ENCODE measurements at places on chromosomes 3 and 15.

- no peak for DNase-seq
Observed at GRCh38 chr3:66644549-66644948, 143.7 kb upstream of the LRIG1 start.

- DNase-seq: no peak
Observed at GRCh38 chr3:11172096-11172690, 17.9 kb downstream of the HRH1 start.

DNA sequence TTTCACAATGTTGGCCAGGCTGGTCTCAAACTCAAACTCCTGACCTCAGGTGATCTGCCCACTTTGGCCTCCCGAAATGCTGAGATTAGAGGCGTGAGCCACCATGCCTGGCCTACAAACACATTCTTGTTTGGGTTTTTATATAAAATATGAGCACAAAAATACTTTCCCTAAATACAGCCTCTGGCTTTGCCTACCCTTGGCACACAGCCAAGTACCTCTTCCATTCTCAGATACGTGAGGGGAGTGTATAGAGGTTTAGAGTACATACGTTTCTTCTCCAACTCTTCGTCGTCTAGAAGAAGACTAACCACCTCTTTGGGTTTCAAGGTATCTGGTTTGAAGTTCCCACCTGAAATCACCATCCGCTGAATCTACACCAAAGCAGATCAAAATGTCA, 33.5 kb downstream of the CHAC1 start:
- DNase-seq: no peak

- no peak for DNase-seq
Observed at GRCh38 chr15:98938105-98938417, 69.5 kb downstream of the PGPEP1L start.

DNA sequence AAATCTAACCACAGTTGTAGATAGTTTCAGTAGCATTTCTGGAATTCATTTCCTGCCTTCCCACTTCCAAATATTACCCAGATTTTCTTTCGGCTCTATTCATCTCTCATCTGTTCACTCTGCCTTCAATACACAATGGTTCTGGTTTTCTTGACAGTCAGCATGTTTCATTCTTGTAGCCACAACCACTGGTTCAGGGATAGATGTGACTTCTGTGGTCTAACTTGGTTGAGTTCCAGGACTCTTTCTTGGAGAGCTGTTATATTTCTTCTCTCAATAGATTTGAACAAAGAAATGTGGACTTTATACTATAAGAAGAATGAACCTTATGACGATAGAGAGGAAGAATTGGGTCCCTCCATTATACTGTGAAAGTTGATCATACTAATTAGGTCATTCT, 228.8 kb downstream of the NSUN3 start:
- no peak for DNase-seq

DNA sequence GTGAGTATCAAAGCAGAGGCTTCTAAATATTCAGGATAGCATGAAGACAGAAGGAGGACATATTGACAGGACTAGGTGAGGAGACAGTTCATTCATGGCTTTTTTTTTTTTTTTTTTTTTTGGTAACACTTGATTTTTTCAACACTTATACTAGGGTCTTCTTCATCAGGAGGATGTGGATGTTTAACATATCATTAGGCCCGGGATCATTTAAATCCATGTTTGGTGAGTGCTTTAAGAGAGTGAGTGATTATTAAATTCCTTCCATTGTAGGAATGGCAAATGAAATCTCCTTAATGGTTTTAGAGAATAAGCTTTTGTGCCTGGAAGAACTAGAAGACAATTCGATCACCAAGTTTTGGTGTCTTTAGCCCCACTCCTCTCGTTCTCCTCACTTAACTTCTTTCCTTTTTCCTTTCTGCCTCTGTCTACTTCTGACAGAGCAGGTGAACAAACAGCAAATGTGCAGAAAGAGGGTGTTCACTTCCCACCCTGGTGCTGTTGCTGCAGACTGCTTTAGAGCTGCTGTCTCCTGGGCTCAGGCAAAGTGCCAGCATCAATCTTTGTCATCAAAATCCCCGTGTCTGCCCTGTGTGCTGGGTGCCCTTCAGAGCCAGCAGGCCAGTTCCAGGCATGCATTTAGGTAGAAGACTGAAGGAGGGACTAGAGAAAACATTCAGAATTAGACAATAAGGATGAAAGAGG, 35.6 kb upstream of the RAB11A start:
- no peak for DNase-seq

DNA sequence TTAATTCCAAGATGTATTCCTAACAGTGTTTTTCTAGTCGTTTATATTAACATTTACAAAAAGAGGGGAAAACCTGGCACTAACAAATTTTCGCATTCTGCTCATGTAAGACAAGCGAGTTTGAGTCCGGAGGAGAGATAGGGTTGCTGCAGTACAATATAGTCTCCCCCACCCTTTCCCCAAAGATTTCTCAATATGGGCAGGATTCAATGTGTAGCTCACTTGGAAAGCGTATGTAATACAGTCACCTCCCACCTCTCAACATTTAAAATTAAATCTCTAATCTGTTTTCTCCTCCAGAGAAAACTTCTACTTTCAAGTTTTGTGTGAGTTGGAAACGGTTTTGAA, 57.9 kb downstream of the CMSS1 start:
- DNase-seq: no peak

DNA sequence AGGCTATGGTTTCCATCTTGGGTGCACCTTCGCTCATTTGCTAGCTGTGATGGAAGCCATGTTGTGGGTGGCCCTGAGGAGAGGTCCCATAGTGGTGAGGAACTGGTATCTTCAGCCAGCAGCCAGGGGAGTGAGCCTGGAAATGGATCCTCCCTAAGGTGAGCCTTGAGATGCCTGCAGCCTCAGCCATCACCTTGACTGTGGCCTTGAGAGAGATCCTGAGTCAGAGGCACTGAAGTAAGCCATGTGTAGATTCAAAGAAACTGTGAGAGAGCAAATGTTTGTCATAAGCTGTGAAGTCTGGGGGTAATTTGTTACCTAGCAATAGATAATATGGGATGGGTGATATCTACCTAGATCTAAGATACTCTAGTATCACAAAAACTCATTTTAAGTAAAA, 105.3 kb downstream of the SNRK start:
- no peak for DNase-seq

DNA sequence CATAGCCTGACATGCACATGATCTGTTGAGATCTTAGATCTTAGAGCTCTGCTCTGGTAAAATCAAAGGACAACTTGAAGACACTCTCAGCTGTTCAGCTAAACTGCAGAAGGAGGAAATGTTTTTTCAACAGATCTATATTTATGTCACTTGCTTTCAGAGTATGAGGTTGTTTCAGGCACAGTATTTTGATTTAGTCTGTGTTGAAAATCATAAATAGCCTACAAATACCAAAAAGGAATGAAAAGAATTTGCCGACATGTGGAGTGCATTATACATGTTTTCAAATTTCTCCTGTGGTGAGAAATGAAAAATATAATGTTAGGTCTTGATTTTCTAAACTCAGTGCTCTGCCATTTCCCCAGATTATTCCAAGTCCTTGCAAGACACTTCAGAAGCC, 1118.4 kb downstream of the TBL1XR1 start:
- no peak for DNase-seq

DNA sequence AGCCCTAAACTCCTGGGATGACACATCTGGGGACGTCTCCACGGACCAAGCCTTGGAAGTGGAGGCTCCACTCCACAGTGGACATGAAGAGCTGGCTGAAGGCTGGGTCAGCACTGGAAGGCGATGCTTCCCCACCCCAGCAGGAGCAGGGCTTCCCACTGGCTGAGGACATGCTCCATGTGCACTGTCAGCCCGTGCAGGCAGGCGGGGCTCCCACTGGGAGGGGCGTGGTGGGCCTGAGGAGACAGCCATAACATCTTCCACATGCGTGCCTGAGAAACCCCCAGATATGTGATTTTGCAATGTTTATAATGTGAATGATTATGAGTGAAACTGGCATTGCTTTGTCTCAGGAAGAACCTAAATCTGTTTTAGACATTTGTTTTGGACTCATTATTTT, 231.3 kb downstream of the KLF13 start:
- no peak for DNase-seq

- peak; percentile 27 for DNase-seq
Observed at GRCh38 chr15:71114887-71115566, at the start of gene THSD4. THSD4 (plus strand) TSS chr15:71115471.

GRCh38 chr15:70633103-70633831, 130.1 kb downstream of the UACA start:
- no peak for DNase-seq

GRCh38 chr3:123949641-123950040, 11.4 kb downstream of the CCDC14 start:
- no peak for DNase-seq

DNA sequence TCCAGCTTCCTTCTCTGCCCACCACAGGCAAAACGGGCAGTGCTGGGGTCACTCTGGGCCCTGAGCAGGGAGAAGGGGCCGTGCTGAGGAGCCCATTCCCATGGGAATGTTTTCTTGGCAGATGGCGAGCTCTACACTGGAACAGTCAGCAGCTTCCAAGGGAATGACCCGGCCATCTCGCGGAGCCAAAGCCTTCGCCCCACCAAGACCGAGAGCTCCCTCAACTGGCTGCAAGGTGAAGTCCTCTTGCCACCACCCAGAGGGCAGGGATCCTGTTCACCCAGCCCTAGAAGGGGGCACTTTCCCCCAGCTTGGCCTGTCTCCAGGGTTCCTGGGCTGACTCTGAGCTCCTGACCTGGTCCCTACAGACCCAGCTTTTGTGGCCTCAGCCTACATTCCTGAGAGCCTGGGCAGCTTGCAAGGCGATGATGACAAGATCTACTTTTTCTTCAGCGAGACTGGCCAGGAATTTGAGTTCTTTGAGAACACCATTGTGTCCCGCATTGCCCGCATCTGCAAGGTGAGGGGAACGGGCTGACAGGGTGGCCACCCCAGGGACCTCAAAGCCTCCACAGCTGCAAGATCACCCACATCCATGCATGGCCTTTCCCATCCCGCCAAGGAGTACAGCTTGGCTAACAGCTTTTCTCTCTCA, 12.4 kb downstream of the CIB1 start:
- no peak for DNase-seq

DNA sequence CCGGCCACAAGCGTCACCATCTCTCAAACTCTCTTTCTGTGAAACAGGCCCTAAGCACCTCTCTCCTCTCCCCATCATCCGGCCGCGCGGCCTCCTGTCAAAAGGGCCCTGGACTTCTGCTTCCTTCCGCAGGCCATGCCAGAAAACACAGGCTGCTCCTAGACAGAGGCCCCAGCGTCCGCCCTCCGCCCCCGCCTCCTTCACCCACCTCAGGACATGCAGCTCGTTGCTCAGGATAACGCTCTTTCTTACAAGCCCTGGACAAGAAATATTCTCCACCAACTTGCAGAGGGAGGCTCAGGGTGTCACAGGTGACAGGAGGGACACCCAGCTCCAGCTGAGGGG, 212.0 kb downstream of the XXYLT1 start:
- no peak for DNase-seq

- no peak for DNase-seq
Observed at GRCh38 chr3:158863247-158863646, 61.4 kb downstream of the MFSD1 start.

DNA sequence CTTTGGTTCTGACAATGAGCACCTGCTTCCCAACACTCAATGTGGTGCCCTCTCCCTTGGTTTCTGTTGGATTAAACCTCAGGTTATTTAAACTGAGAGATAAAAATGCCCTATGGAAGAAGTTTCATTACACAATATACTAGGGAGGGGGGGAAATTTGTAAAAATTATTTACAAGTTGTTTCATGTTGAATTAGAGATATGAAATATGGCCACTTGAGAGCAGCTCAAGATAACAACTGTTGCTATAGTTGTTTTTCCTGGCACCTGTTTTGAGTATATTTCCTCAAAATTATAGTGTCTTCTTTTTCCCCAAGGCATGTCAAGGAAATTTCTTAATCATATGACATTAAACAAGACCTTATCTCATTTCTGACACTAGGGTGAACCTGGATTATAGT, 101.7 kb upstream of the COL6A5 start:
- DNase-seq: no peak

DNA sequence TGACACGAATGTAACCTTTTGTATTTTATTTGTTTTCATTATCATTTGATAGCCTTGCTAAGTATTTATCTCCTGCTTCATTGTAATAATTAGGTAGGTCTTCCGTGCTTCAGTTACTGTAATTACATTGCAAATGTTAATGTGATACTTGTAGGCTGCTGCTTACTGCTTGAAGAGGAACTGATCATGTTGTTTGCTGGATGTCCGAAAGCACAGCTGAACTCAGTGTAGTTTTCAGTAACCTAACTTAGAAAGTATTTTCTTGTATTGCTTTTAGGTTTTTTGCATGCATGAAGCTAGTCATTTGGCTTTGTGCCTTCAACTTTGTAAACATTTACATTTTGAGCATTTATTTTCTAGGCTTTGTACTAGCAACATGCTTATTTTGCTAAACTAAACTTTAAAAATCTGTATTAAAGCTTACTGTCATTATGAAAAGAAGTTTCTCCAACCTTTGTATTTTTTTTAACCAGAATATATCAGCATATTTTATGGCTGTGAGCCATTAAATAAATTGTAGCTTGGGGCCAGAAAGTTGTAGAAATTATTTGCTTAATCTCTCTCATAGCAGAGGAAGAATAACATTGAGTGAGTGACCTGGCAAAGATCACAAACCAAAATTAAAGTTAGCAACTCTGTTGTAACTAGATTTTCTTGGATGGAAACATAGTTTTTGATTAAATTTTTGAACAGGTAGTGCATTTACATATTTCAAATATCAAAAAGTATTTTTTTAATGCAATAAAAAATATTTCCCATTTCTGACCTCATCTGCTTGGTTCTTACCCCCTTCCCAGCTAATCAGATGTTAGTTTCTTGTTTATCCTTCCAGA, 30.7 kb downstream of the SACM1L start:
- no peak for DNase-seq

DNA sequence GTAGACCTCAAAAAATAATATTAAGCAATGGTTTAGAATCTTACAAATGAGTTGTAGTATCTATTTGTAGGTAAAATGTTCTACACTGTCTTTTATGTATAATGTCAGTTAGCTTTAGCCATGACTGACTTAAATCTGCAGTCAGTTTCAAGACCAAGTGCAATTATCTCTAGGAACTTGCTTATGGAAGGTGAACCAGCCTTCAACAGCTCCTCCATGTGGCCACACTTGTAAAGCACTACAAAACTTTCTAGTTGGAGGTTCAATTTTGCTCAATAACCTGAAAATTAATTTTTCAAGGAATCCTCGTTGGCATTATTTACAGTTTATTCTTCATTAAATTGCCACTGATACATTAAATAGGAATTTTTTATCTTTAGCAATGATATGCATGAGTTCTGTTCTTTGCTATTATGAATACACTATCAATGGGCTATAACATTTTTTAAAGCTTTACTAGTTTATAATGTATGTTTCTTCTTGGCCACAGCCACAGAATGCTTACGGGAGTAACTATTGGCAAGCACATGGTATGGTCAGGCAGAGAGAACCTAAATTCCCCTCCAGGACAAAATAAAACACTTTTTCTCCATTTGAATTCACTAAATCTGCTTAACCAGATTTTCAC, 315.3 kb upstream of the UBE2E2 start:
- no peak for DNase-seq

GRCh38 chr3:107543666-107544065, 20.9 kb downstream of the BBX start:
- DNase-seq: no peak

DNA sequence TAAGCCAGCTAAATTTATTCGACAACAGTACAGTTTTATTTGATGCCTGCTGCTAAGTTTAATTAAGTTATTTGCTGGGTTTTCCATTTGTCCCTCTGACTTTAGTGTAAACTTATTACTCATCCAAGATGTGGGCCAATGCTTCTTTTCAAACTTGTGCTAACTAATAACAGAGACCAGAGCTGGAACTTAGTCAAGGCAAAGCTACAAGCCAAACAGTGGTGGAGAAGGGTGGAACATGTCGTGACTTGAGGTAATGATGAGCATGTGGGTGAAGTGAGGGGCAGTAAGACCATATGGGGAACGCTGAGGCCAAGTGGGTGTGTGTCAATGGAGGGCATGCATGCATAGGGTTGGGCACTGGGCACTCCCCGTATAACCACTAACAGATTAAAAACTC, 63.9 kb downstream of the NMD3 start:
- no peak for DNase-seq
